ENCODE measurements at places on chromosomes 1 and 21.

DNA sequence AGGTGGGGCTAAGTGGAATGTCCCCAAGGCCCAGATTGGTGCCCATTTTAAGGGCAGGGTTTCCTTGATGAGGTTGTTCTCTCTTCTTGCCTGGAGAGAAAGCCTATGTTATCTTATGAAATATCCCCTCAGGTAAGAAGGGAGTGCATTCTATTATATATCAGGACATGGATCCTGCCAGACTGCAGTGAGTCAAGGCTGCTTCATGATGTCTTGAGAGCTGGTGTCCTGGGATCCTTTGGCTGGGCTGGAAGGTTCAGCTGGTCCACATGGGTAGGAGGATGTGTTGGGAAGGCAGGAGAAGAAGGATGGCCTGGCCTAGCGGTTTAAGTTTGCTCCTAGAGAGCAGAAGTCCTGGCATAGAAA, 207.6 kb downstream of the ROR1 start:
- DNase-seq: no peak

DNA sequence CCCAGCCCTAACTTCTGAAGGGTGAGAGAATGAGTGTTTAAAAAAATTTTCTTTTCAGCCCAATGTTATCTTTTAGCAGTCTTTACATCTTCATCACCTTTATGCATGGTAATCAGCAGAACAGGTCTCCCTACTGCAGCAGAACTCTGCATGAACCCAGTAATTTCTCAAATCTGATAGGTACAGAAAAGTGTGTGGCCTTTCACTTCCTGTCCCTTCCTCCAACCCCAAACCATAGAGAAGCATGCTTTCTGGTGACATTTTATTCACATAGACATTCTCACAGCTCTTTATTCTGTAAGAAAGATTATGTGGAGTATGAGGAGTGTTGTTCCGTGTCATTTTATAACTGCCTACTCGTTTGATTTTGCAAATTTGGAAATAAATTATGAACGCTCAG, 68.6 kb downstream of the RPAP2 start:
- DNase-seq: no peak

DNA sequence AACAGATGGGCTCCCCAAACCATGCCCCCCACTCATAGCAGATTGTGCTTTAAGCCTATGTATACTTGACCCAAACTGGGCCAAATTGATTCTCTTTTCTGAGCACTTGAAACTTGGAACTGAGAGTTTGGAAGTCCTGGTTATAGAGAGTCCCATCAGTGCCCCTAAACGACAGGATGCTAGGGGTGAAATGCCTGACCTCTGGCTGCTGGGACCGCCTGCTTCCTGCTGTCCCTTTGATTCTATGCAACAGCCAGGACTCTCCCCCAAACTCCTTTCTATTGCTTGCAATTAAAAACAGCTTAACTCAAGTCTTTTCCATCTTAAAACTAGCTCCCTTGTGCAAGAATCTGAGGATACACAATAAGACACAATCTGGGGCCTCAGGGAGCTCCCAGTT, 4.7 kb downstream of the C1orf210 start:
- no peak for DNase-seq

GRCh38 chr21:46385846-46386733, 62.1 kb downstream of the PCNT start:
- DNase-seq: no peak

DNA sequence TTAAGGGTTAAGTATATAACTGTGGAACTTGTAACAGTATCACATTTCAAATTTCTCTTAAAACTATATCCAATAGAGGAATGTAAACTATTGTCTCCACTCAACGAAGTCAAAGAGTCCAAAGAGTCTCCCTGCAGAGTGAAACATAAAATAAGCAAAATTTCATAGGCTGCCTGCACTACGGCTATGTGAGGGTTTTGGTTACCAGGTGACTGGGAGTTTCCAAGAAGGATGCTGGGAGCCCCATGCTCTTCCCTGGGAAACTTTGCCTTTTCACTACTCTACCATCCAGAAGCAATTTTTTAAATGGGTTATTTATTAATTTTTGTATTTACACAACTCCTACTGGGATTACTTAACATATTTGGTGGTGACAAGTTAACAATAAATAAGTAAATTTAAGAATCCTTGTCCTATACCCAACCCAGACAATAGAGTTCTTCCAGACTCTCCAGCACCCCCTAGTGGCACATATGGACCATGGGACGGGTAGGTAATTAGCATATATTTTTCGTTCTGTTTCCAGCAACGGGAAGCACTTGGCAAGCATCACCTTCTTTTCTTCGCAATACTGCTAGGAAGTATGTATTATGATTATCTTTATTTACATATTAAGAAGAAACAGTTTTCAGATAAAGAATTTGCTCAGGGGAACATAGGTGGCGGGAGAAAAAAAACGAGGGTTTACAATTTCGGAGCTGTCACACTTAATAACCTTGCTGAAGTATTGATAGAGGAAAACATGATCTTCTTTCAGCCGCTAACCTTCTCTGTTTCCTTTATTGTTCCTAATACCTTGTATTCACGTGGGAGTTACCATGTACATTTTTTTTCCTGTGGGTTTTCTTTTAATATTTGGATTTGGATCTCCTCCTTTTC, 3.5 kb downstream of the FMO2 start:
- peak; percentile 29 for DNase-seq

DNA sequence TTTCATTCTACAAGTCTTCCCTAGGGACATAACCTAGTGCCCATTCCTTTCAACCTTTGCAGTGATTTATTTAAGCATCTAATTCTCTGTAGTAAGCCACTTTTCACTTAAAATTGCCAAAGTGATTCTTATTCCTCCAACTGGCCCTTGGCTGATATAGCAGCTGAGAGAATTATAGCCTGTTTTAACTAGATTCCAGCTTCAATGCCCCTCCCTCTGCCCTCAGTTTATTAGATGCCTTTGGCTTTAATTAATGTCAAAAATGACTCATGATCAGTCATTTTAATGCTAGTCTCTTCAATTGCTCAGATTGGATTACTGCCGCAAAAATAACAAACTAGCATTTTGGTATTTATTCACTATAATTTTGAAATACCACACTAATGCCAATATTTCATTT, 145.4 kb upstream of the KCTD3 start:
- DNase-seq: no peak

- DNase-seq: no peak
Measured at GRCh38 chr1:171800342-171800741, 18.9 kb downstream of the METTL13 start.

DNA sequence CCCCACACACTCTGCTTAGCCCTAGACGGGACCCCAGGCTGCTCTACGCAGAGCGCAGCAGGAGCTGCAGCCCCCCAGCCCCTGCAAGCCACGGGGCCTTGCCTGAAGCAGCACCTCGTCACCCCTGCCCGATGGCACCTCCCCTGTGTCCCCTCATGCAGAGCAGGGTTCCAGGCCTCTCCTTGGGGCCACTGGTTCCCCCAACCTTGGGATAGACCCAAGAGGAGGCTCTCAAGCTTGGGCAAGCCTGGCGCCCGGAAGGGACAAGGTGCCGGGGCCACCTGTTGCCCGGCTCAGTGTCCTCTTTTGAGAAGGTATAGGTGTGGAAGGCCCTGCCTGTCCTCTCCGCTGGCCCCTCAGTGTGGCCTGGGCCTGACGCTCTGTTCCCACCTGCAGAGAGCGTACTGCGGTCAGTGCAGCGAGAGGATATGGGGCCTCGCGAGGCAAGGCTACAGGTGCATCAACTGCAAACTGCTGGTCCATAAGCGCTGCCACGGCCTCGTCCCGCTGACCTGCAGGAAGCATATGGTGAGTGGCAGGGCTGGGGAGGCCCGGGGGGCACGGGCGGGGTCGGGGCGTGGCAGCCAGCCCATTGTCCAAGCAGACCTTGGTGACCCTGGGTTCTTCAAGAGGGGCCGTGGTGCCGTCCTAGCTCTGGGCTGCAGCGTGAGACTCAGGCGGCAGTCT, 50.6 kb downstream of the FAAP20 start:
- DNase-seq: no peak

- no peak for DNase-seq
Measured at GRCh38 chr1:157004806-157005205, 40.7 kb downstream of the ARHGEF11 start.

GRCh38 chr21:16304174-16305095, 574.7 kb downstream of the USP25 start:
- no peak for DNase-seq

GRCh38 chr1:184801503-184801902, 46.8 kb upstream of the EDEM3 start:
- DNase-seq: no peak

- DNase-seq: no peak
Measured at GRCh38 chr1:6075748-6076147, 30.1 kb downstream of the KCNAB2 start.

- no peak for DNase-seq
Measured at GRCh38 chr21:32099812-32100416, 178.9 kb downstream of the MIS18A start.

DNA sequence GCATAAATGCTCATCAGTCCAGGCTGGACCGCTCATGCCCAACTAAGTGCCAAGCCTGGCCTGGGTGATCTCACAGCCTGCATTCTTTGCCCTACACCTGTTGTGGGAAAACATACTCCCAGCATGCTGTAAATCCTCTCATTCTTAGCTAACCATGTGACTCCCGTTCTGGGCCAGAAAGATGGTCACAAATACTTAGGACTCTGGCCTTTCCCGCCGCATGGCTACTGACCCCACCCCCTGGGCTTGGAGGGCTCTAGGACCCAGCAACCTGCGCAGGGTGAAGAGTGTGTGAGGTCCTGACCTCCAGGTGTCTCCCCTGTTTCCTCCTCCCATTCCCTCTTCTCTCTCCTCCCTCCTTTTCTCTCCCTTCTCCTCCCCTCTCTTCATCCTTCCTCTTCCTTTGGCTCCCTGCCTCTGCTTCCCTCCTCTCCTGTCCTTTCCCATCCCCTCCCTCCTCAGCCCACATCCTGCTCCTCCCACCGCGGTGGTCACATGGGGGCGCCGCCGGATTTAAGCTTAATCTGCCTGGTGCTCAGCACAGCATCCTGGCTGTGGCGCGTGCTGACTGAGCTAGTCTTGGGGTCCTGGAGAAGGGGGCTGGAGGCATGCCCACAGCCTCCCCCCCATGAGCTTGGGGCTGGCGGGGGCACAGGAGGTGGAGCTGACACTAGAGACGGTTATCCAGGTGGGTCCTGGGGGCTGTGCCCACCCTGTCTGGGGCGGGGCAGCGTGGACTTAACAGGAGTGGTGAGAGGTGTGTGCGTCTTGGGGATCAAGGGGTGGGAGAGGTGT, at the start of gene CROCC:
CROCC (plus strand) TSS at position 541 of the 795 bp plus-strand sequence; CDS start at position 629, 88 bp downstream.
- no peak for DNase-seq

- DNase-seq: no peak
Measured at GRCh38 chr21:15058854-15059263, 5.9 kb downstream of the NRIP1 start.

GRCh38 chr1:154220970-154221277, 169 bp downstream of the UBAP2L start:
- DNase-seq: no peak

DNA sequence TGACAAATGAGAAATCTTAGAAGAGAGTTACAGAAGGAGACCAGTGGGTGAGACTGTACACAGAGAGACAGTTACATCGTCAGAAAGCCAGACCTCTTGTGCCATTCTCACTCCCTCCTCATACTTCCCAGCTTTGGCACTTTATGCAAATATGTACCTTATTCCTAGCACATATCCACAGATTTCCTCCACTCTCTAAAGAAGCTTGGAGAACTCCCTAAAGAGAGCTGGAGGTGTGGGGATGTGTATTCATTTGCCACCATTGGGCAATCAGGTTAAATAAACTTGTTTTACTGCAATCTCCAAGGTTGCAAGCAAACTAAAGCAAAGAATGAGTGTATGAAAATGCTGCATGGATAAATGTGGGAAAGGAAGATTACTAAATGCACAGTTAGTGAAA, 380.9 kb upstream of the PRMT6 start:
- no peak for DNase-seq

DNA sequence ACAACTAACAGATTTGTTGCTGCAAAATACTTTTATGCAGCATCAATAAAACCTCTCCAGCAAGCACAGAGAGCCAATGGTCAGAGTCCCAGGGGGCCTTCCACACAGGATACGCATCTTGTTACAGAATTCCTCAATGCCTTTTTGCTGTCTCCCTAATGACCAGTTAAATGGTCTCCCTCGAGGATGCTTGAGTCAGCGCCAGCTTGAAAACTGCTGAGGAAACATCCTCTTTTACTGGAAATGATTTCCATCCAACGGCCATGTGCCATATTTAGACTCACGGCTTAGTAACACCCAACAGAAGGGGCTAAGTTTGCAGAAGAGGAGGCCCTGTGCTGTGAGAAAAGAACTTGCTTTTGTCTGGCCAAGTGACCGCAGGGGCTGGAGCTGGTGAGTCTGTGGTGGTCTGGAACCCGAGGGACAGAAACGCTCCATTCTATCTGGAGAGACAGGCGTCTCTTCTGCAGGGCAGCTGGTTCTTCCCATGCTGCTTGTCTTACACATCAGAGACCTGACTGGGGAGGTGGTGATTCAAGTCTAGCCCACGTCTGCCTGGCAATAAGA, 496.4 kb downstream of the SETD4 start:
- peak; percentile 3 for DNase-seq

DNA sequence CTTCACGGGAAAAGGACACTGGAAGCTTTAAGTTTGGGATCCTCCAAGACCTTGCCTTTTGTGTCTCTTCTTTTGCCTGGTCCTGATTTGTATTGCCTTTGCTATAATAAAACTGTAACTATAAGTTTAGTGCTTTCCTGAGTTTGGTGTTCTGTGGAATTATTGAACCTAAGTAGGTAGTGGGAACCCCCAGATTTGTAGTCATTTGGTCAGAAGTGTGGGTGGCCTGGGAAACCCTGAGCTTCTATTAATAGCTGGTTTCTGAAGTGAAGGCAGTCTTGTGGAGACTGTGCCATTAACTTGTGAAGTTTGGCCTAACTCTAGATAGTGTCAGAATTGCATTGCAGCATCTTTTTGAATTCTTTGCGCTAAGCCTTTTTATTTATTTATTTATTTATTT, 6.8 kb upstream of the MYCL start:
- no peak for DNase-seq

GRCh38 chr1:31364561-31365250, 8.2 kb downstream of the FABP3 start:
- no peak for DNase-seq

- no peak for DNase-seq
Measured at GRCh38 chr1:6959491-6959890, 174.2 kb downstream of the CAMTA1 start.

GRCh38 chr1:205923651-205924459, 19.4 kb downstream of the SLC26A9 start:
- DNase-seq: no peak

GRCh38 chr1:185110145-185110544, 46.6 kb downstream of the TRMT1L start:
- DNase-seq: no peak

GRCh38 chr1:178560871-178561376, 48.0 kb downstream of the TEX35 start:
- DNase-seq: no peak

DNA sequence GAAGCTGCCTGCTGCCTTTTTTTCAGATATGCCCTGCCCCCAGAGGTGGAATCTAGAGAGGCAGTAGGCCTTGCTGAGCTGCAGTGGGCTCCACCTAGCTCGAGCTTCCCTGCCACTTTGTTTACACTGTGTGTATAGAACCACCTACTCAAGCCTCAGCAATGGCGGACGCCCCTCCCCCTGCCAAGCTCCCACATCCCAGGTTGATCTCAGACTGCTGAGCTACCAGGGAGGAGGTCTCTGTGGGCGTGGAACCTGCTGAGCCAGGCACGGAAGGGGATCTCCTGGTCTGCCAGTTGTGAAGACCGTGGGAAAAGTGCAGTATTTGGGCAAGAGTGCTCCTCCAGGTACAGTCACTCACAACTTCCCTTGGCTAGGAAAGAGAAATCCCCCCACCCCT, 65.1 kb downstream of the MSH4 start:
- no peak for DNase-seq

- DNase-seq: no peak
Measured at GRCh38 chr1:10917513-10918454, 94.7 kb upstream of the TARDBP start.
